ENCODE measurements at places on chromosomes 4 and X. TPM values are rescaled to one million over a fixed set of nuclear protein-coding genes. Genes with fewer than 3 reads are reported as not detected.

GRCh38 chrX:100658941-100659381 is 15.0 kb downstream of the SRPX2 start:
- no peak for DNase-seq

DNA sequence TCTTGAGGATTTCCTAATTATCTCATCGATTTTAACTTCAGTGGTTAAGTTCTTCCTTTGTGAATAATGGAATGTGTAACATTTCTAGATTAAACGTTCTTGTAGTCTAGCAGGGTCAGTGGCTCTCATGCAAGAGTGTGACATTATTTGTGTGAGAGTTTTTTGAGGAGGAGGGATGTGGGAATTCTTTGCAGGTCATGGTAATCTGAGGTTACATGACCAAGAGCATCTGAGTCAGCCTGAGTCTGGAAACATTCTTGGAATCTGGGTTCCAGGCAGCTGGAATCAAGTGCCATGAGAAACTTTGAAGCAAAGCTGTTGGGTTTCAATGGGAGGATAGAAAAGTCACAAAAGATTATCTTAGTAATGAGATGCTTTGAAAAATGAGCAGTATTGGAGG is 49.5 kb downstream of the GK start:
- no peak for DNase-seq

GRCh38 chr4:74930162-74930561 is 2.8 kb upstream of the PARM1 start:
- no peak for DNase-seq

The TREX2 gene
- 1.1 TPM for total RNA-seq

The IL21 gene
- total RNA-seq, result 65.1 TPM

The SLC26A1 gene
- total RNA-seq, result not detected
